Right atrium auricular region (tissue), 2 donors: ENCODE measurements at places on chromosomes 12 and 14. TPM values are rescaled to one million over a fixed set of nuclear protein-coding genes. Genes with fewer than 3 reads are reported as not detected.

DNA sequence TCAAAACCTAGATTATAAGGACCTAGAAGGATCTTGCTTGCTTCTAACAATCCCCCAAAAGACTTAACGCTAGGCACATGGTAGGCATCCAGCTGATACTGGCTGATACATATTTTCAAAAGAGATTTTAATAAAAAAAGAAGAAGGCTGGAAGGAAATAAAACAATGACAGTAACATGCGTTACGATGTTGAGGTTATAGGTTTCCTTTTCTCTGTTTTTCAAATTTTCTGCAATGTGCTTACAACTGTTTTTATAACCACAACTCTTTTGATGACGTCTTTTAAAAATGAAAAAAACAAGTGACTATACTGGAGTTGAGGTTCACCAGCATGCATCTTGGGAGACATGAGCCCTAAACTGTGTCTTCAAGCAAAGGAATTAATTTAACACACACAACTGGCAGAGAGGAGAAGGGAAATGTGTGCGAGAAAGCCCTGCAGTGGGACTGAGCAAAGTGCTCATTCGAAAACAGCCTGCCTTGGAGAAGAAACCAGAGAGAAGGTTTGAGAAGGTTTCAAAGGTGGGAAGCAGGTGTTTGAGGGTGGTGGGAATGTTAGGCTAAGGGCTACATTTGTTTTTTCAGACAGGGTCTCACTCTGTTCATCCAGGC, 80.4 kb downstream of the DUSP16 start:
- no peak overlapping the region for H3K4me3 ChIP-seq
- no peak for DNase-seq
- H3K4me1 ChIP-seq = no peaks in the 10 kb centered on the region
- peaks cover 28% of the 10 kb centered on the region for H3K36me3 ChIP-seq

DNA sequence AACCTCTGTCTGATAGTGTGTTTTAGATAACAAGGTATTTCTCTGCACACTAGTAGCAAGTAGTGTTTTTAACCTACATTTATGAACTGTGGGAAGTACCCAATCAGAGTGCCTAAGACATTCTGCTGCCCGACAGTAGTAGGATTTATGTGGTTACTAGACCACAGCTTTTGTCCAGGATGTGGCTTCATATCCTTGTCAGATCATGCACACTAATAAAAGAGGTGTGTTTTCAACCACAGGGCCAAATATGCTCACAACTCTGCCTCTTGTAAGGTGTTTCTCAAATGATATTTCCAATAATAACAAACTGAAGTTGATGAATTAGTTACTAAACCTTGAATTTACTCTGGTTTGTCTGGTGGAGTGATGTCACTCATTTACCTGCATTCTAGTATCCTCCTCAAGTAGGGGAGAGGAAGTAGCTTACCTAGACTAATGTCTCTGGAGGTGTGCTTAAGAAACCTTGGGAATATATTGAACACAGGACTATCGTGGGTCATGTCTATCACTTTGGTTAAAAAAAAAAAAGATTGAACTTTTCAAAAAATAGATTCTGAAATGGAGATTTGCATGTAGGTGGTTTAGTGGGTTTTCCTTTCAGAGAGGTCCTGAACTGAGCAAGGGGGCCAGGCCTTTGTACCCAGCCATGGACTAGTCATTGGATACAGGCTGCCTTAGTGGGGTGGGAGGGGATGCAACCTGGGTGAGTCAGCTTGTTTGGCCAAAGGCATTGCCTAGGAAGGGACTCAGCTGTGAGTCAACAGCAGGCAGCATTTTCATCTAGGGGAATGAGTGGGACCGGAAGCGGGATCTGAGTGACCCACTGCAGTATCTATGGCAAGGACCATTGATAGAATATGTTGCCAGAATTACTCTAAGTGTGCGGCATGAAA, 14.1 kb downstream of the FBXW8 start:
- no peaks in the 10 kb centered on the region for H3K27me3 ChIP-seq
- H3K4me3 ChIP-seq = no peak overlapping the region
- no peaks in the 10 kb centered on the region for H3K4me1 ChIP-seq

- no peak for DNase-seq
- no peak overlapping the region for H3K4me3 ChIP-seq
- H3K36me3 ChIP-seq = no peaks in the 10 kb centered on the region
- no peaks in the 10 kb centered on the region for H3K27me3 ChIP-seq
Measured at GRCh38 chr12:56948457-56948777, 9.0 kb downstream of the RDH16 start.

DNA sequence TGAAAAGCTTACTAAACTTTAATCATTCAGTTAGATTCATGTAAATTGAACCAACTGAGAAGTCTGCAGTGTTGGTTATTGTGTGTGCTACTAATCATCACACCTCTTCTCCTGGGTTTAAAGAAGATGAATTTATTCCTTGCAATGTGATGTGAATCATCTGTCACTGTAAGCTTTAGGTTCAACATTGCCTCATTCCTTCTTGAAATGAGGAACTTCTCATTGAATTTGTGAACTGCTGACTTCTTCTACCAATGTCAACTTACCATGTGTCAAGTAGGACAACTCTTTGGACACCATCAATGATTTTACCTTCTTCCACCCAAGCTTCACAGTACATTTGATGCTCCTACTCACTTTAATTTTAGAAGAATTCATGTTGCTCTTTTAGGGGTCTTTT, 17.4 kb upstream of the PRB2 start:
- no peaks in the 10 kb centered on the region for H3K27me3 ChIP-seq
- H3K27ac ChIP-seq = no peak overlapping the region
- H3K4me3 ChIP-seq = no peak overlapping the region
- no peak for DNase-seq
- no peaks in the 10 kb centered on the region for H3K36me3 ChIP-seq
- no peaks in the 10 kb centered on the region for H3K4me1 ChIP-seq

- H3K36me3 ChIP-seq = no peaks in the 10 kb centered on the region
- H3K27ac ChIP-seq = no peak overlapping the region
- H3K27me3 ChIP-seq = no peaks in the 10 kb centered on the region
- H3K4me1 ChIP-seq = no peaks in the 10 kb centered on the region
Measured at GRCh38 chr12:44159216-44159615, 323.3 kb downstream of the TMEM117 start.

DNA sequence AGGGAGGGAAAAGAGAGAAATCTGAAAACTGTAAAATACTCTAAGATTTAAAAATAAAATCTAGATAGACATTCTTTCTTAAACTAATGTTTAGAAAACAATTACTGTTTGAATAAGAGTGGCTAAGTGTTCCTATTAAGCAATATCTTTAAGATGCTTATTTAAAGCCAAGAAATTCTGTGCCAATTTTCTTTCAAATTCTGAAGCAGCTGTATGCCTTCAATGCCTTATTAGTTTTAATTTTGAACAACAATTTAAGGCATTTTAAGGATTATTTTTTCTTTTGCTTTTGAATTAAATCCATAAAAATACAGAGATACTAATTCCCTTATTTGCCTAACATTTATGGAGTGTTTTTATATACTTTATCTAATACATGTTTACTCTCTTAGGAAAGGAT, 50.3 kb upstream of the KITLG start:
- H3K4me1 ChIP-seq = no peaks in the 10 kb centered on the region
- H3K36me3 ChIP-seq = no peaks in the 10 kb centered on the region
- no peaks in the 10 kb centered on the region for H3K27me3 ChIP-seq
- DNase-seq = no peak
- no peak overlapping the region for H3K4me3 ChIP-seq

The SLC8A3 gene
- 1.3 TPM for total RNA-seq

GRCh38 chr14:95058491-95058890, 98.8 kb downstream of the DICER1 start:
- H3K27ac ChIP-seq = no peak overlapping the region
- H3K27me3 ChIP-seq = no peaks in the 10 kb centered on the region
- H3K36me3 ChIP-seq = no peaks in the 10 kb centered on the region

DNA sequence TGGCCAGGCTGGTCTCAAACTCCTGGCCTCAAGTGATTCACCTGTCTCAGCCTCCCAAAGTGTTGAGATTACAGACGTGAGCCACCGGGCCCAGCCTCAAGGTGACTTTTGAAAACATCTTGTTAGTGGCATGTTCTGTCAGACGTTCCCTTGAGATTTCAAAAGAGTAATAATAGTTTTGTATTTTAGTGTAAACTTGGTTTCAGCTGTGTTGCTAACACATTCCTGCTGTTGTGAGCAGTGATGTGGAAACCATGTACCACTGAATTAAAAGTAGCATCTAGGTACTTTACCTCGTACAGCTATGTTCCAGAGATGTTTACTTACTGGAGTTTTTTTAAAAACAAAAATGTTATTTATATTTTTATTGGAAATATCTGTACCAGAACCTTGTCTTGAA, 111.3 kb downstream of the AEBP2 start:
- no peak overlapping the region for H3K4me3 ChIP-seq
- H3K27me3 ChIP-seq = no peaks in the 10 kb centered on the region
- no peak overlapping the region for H3K27ac ChIP-seq
- peaks cover 32% of the 10 kb centered on the region for H3K4me1 ChIP-seq
- H3K36me3 ChIP-seq = no peaks in the 10 kb centered on the region

GRCh38 chr12:106248312-106248845, 559 bp upstream of the CKAP4 start:
- H3K27me3 ChIP-seq = no peaks in the 10 kb centered on the region
- no peaks in the 10 kb centered on the region for H3K4me1 ChIP-seq
- H3K36me3 ChIP-seq = peaks cover 7% of the 10 kb centered on the region
- DNase-seq = peak; percentile 79
- peak overlapping the region; percentile 99 for H3K27ac ChIP-seq
- peak overlapping the region; percentile 80 for H3K4me3 ChIP-seq

DNA sequence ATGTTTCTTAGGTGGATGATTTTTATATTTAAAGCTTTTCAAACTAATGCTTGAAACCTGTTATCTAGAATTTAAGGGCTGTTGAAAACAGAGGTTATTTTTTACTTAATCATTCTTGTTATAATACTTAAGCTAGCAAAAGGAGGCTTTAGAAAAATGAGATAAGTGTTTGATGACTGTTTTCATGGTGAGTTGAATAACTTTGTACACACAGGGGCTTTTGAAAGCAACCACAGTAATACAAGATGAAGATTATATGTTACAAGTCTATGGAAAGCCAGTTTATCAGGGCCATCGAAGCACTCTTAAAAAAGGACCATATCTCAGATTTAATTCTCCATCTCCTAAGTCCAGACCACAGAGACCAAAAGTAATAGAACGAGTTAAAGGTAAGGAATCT, 33.3 kb downstream of the KIAA0586 start:
- no peaks in the 10 kb centered on the region for H3K4me1 ChIP-seq
- DNase-seq = no peak
- H3K27me3 ChIP-seq = no peaks in the 10 kb centered on the region
- peaks cover 39% of the 10 kb centered on the region for H3K36me3 ChIP-seq

DNA sequence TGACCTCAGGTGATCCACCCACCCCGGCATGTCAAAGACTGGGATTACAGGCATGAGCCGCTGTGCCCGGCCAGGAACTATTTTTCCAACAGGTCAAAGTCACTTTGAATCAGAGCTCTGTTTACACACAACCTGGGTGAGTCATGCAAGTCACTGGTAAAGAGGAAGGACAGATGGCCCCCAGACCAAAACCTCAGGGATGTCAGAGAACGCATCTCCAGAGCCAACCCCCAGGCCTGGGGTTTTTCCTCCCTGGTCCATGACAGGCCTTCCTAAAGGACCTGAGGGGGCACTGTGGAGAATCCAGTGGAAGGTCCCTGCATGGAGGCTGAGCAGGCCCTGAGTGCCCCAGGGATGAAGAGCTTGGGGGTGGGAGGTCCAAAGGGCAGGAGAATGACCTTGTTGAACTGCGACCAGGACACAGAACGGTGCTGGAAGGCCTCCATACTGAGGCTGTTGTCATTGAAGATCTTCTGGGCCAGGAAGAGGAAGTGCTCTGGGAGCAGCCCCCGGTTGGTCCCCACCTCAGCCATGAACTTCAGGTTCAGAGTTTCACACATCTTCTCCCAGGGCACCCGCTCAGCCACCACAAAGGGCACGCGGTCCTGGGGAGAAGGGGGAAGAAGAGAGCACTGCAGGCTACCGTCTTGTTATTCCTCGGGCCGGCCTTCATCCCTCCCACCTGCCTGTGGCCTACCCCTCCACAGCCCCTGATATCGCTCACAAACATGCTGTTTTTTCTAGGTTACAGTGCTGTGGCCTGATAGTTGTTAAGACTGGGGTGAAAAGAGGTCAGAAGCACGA, 9.1 kb downstream of the STAT6 start:
- no peak overlapping the region for H3K4me3 ChIP-seq
- H3K36me3 ChIP-seq = peaks cover 65% of the 10 kb centered on the region
- no peaks in the 10 kb centered on the region for H3K4me1 ChIP-seq
- no peaks in the 10 kb centered on the region for H3K27me3 ChIP-seq
- DNase-seq = no peak

- peaks cover 14% of the 10 kb centered on the region for H3K36me3 ChIP-seq
- H3K27me3 ChIP-seq = no peaks in the 10 kb centered on the region
- no peak overlapping the region for H3K4me3 ChIP-seq
- H3K4me1 ChIP-seq = no peaks in the 10 kb centered on the region
- H3K27ac ChIP-seq = peak overlapping the region; percentile 0
- DNase-seq = no peak
Measured at GRCh38 chr12:79841248-79841877, 93.5 kb downstream of the PPP1R12A start.

DNA sequence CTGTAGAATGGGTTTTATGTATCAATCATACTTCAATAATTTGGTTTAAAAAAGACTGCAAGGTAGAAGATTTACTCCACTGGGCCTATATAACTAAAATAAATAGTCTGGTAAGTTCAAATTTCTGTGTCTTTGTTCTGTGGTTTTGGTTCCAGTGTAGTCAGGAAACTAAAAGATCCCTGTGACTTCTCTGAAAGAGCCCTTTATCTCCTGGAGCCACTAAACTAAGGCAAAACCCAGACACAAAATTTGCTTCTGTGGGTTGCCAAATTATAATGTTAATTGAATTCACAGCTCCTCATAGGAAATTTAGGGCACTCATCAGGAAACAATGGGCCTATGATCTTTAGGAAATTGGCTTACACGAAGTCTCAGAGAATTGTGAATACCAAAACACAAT, 1038.4 kb downstream of the GALC start:
- H3K4me1 ChIP-seq = no peaks in the 10 kb centered on the region
- no peaks in the 10 kb centered on the region for H3K36me3 ChIP-seq
- no peak for DNase-seq
- no peak overlapping the region for H3K4me3 ChIP-seq
- H3K27me3 ChIP-seq = no peaks in the 10 kb centered on the region

- H3K4me1 ChIP-seq = no peaks in the 10 kb centered on the region
- H3K36me3 ChIP-seq = no peaks in the 10 kb centered on the region
- H3K27ac ChIP-seq = no peak overlapping the region
- no peak for DNase-seq
Measured at GRCh38 chr12:5966486-5967095, 21.5 kb upstream of the ANO2 start.

DNA sequence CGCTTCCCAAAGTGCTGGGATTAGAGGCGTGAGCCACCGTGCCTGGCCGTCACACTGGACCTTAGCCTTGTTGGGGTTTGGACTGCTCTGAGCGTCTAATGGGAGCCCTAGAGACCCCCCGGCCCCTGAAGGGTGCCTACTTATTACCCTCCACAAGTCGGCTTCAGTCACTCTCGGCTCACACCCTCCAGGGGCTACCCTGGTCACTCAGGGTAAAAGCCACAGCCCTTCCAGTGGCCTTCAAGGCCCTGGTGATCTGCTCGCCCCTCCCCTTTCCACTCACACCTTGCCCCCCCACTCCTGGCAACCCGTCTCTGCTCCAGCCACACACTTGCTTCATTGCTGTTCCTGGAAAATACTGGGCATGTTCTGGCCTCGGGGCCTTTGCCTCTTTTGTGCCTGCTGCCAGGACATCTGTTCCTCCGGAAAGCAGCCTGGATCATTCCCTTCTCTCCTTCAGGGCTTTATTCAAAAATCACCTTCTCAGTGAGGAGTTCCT, 3.6 kb upstream of the MORN3 start:
- no peaks in the 10 kb centered on the region for H3K27me3 ChIP-seq
- no peak for DNase-seq
- no peaks in the 10 kb centered on the region for H3K4me1 ChIP-seq

- no peak overlapping the region for H3K4me3 ChIP-seq
- H3K4me1 ChIP-seq = no peaks in the 10 kb centered on the region
- H3K36me3 ChIP-seq = no peaks in the 10 kb centered on the region
- DNase-seq = no peak
Measured at GRCh38 chr14:52987514-52987913, 36.7 kb upstream of the FERMT2 start.

The RAD9B gene
- total RNA-seq = 0.26 TPM
